Activated T-cell treated with anti-CD3 and anti-CD28 coated beads, Interleukin-2, amount 50 U/mL, for 24 hours (primary cell): ENCODE measurements at places on chromosomes 6 and 20.
A peak's percentile ranks its signal among the peaks of the same experiment; 100 is the strongest.

DNA sequence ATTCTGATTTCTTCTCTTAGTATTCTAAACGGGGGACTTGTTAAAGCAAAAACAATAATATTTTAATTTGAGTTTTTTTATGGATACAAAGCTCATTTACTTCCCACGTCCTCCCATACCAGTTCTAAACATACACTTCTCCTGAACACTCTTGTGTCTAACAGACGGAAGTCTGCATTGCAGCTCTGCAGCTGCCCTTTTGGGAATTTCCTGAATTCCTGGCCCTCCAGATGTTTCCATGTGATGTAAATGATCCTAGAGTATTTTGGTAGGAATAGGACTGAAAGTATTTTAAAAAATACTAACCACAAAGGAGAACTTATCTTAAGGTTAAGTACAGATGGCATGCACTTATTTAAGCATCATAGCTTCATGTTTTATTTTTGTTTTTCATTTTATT lies 886.7 kb downstream of the TBC1D32 start:
- H3K36me3 ChIP-seq: no peaks in the 10 kb centered on the region
- no peak overlapping the region for H3K4me3 ChIP-seq
- no peaks in the 10 kb centered on the region for H3K4me1 ChIP-seq
- no peak overlapping the region for H3K27ac ChIP-seq

GRCh38 chr6:42446370-42446769 lies 5.4 kb downstream of the TRERF1 start:
- no peaks in the 10 kb centered on the region for H3K27me3 ChIP-seq
- no peak for DNase-seq
- no peak overlapping the region for H3K4me3 ChIP-seq

DNA sequence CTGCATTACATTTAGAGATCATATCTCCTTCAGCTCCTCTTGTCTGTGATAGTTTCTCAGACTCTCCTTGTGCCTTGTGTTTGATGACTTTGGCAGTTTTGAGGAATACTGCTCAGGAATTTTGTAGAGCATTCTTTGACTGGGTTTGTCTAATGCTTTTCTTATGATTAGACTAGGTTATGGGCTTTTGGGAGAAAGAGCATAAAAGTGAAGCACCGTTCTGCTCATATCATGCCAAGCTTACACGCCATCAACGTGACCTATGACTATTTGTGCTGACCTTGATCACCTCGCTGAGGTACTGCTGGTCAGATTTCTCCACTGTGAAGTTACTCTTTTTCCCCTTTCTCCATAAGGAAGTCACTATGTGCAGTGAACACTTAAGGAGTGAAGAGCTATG lies 256.0 kb downstream of the LY86 start:
- no peaks in the 10 kb centered on the region for H3K36me3 ChIP-seq
- DNase-seq: no peak
- peaks cover 34% of the 10 kb centered on the region for H3K27me3 ChIP-seq

- H3K27me3 ChIP-seq: no peaks in the 10 kb centered on the region
- no peak overlapping the region for H3K4me3 ChIP-seq
- peaks cover 11% of the 10 kb centered on the region for H3K36me3 ChIP-seq
- H3K27ac ChIP-seq: no peak overlapping the region
Measured at GRCh38 chr6:20699402-20699801, 165.1 kb downstream of the CDKAL1 start.

DNA sequence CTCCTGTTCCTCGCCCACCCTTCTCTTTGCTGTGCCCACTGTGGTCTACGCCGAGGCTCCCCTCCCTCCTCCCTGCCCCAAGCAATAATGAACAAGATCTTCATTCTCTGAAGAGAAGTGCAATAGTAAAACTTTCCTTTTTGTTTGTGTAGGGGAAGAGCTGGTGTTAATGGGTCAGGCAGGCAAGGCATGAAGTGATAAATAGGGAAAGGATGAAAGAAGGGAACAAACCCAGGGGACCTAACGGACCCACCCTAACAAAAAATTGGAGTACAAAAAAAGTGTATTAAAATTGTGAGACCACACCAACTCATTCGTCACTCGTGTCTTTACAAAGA lies 66.9 kb downstream of the ZBTB2 start:
- H3K36me3 ChIP-seq: no peaks in the 10 kb centered on the region
- H3K4me1 ChIP-seq: peaks cover 24% of the 10 kb centered on the region
- H3K27ac ChIP-seq: no peak overlapping the region
- DNase-seq: no peak
- H3K4me3 ChIP-seq: peak overlapping the region; percentile 6
- peaks cover 67% of the 10 kb centered on the region for H3K27me3 ChIP-seq

GRCh38 chr20:57091748-57092111 lies 174.7 kb downstream of the BMP7 start:
- no peak overlapping the region for H3K4me3 ChIP-seq
- H3K4me1 ChIP-seq: peaks cover 17% of the 10 kb centered on the region
- H3K27ac ChIP-seq: no peak overlapping the region
- peaks cover 24% of the 10 kb centered on the region for H3K27me3 ChIP-seq
- DNase-seq: no peak

DNA sequence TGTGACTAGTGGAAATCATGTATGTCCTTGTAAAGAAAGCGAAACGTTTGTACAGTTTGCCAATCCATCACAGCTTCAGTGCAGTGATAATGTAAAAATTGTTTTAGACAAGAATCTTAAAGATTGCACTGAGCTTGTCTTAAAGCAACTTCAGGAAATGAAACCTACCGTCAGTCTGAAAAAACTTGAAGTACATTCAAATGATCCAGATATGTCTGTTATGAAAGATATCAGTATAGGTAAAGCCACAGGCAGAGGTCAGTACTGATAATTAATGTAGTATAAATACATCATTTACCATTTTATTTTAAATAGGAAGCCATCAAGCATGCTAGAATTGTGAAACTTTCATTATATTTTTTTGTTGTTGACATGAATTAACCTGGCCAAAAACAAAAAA lies 60.9 kb upstream of the SMIM8 start:
- H3K27ac ChIP-seq: no peak overlapping the region
- H3K36me3 ChIP-seq: peaks cover 63% of the 10 kb centered on the region
- H3K4me3 ChIP-seq: no peak overlapping the region
- no peak for DNase-seq
- H3K27me3 ChIP-seq: no peaks in the 10 kb centered on the region

- H3K27me3 ChIP-seq: no peaks in the 10 kb centered on the region
- no peak overlapping the region for H3K4me3 ChIP-seq
- peaks cover 30% of the 10 kb centered on the region for H3K4me1 ChIP-seq
- H3K27ac ChIP-seq: no peak overlapping the region
Measured at GRCh38 chr6:6646859-6647258, 58.3 kb downstream of the LY86 start.

DNA sequence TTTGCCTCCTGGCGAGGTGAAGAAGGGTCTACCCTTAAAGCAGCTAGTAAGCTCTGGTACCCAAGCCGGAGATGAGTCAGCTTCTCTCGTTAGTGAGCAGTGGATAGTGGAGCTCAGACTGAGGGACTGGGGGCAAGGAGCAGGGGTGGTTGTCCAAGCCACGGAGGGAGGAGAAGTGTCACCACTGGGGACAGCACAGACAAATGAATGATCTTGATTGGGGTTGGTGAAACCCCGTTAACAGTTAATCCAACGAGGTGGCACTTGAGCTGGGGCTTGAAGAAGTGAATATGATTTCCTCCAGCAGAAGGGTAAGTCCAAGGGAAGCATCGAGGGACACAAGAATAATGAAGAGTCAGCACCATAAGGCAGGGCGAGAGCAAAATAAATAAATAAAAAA lies 43.0 kb downstream of the JARID2 start:
- no peak for DNase-seq
- H3K4me3 ChIP-seq: no peak overlapping the region
- H3K27me3 ChIP-seq: no peaks in the 10 kb centered on the region
- peaks cover 73% of the 10 kb centered on the region for H3K4me1 ChIP-seq
- H3K36me3 ChIP-seq: peaks cover 69% of the 10 kb centered on the region
